Neural progenitor cell (in vitro differentiated cells): ENCODE measurements at places on chromosomes 12 and 14. TPM values are rescaled to one million over a fixed set of nuclear protein-coding genes. Genes with fewer than 3 reads are reported as not detected.
A peak's percentile ranks its signal among the peaks of the same experiment; 100 is the strongest.

DNA sequence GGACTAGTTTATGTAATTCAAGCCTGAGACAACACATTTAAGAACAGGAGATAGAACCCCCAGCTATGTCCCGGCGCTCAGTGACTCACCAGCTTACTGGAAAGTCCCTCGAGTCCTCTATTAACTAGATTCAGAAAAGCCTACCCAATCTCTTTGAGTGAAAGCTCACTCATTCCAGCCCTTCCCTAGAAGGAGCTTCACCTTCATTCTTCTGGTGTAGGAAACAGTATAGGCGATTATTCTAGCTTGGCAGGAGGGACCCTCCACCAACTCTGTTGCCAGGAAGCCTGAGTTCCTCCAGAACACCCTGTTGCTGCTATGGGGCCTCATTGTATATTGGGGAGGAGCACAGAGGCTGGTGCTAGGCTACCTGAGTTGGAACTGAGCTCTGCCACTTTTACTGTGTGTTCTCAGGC lies 57.2 kb upstream of the AEBP2 start:
- no peaks in the 10 kb centered on the region for H3K36me3 ChIP-seq
- H3K27ac ChIP-seq = peak overlapping the region; percentile 34
- DNase-seq = peak; percentile 16
- no peaks in the 10 kb centered on the region for H3K27me3 ChIP-seq

- H3K4me3 ChIP-seq = no peak overlapping the region
- H3K27me3 ChIP-seq = no peaks in the 10 kb centered on the region
- no peak overlapping the region for H3K27ac ChIP-seq
Measured at GRCh38 chr14:105069871-105070759, 4.9 kb upstream of the GPR132 start.

- H3K27me3 ChIP-seq = no peaks in the 10 kb centered on the region
- no peaks in the 10 kb centered on the region for H3K4me1 ChIP-seq
- no peak for DNase-seq
- no peak overlapping the region for H3K4me3 ChIP-seq
- no peaks in the 10 kb centered on the region for H3K36me3 ChIP-seq
- H3K27ac ChIP-seq = no peak overlapping the region
Measured at GRCh38 chr12:31342286-31342685, 16.3 kb upstream of the SINHCAF start.

The CAPS2 gene
- 14.4 and 20.1 TPM in 2 replicates for total RNA-seq

GRCh38 chr14:36515896-36516718 lies 3.9 kb downstream of the NKX2-1 start:
- H3K4me3 ChIP-seq = no peak overlapping the region
- peaks cover 100% of the 10 kb centered on the region for H3K27me3 ChIP-seq

DNA sequence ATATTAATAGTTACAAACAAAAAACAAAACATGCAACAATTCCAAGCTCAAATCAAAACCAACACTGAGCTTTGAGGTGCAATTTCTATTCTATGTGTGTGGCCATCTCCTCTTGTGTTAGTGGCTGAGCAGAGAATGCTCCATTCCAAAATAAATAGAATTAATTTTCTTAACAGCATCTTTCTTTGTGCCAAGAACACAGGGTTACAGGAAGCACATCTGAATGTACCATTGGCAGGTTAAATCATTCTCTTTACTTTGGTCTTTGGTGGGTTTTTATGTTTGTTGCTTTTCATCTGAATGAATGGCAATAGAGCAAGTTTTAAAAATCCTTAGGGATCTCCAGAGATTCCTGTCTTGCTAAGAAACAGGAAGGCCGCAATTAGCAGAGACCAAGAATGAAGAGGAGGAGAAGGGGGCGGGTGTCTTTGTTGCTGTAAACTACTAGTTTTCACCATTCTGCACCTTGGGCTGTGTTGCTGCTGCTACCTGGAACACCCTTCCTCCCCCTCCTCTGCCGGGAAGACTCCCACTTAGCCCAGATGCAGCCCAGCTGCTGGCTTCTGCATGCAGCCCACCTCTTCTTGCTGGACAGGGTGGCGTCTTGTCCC lies 165.0 kb downstream of the RGS6 start:
- peaks cover 21% of the 10 kb centered on the region for H3K4me1 ChIP-seq
- H3K4me3 ChIP-seq = no peak overlapping the region
- DNase-seq = no peak
- no peaks in the 10 kb centered on the region for H3K36me3 ChIP-seq

DNA sequence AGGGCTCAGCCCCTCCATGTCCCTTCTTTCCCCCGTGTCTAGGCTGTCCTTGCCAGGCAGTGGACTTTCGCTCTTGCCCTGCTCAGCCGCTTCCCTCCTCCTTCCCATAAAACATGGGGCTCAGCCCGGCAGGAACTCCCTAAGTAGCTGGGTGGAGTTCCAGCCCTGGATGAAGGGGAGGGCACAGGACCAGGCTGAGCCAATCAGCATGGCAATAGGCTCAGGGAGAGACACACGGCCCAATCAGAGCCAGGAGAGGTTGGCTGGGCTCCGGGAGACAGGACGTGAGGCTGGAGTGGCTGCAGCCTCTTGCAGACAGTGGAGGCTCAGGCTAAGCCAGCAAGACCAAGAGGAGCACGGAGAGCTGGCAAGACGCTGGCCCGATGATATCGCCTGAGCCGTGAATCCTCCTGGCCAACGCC lies 54.3 kb downstream of the GALNT9 start:
- no peak overlapping the region for H3K27ac ChIP-seq
- H3K36me3 ChIP-seq = no peaks in the 10 kb centered on the region
- peaks cover 13% of the 10 kb centered on the region for H3K27me3 ChIP-seq
- peaks cover 18% of the 10 kb centered on the region for H3K4me1 ChIP-seq
- no peak overlapping the region for H3K4me3 ChIP-seq

The B4GALNT1 gene
- total RNA-seq = 0.28 and 1.1 TPM in 2 replicates

GRCh38 chr12:89161557-89161956 lies 190.7 kb downstream of the DUSP6 start:
- no peak for DNase-seq
- H3K4me1 ChIP-seq = peaks cover 18% of the 10 kb centered on the region
- H3K36me3 ChIP-seq = no peaks in the 10 kb centered on the region

The EML5 gene
- 0.71 and 1.0 TPM in 2 replicates for total RNA-seq

DNA sequence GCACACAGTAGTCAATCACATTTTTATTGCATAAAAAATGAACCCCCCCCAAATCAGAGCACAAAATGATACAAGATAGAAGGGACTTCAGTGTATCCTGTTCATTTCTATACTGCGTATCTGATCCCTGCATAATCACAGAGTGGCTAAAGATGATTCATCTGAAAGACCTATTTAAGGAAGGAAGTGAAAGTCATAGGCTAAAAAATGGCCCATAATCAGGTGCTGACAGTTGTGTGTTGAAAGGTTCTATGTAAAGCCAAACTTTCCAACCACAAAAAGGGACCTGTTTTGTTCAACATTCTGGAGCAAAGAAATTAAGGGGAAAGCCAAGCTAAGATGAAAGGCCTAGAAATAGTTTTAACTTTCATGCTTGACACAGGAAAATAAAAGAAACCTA lies 147.8 kb upstream of the ATP2B1 start:
- H3K4me3 ChIP-seq = no peak overlapping the region
- no peaks in the 10 kb centered on the region for H3K27me3 ChIP-seq
- H3K27ac ChIP-seq = no peak overlapping the region
- no peak for DNase-seq
- H3K36me3 ChIP-seq = no peaks in the 10 kb centered on the region
